Neural crest cell (in vitro differentiated cells): ENCODE measurements at places on chromosomes 12 and 14.
A peak's percentile ranks its signal among the peaks of the same experiment; 100 is the strongest.

DNA sequence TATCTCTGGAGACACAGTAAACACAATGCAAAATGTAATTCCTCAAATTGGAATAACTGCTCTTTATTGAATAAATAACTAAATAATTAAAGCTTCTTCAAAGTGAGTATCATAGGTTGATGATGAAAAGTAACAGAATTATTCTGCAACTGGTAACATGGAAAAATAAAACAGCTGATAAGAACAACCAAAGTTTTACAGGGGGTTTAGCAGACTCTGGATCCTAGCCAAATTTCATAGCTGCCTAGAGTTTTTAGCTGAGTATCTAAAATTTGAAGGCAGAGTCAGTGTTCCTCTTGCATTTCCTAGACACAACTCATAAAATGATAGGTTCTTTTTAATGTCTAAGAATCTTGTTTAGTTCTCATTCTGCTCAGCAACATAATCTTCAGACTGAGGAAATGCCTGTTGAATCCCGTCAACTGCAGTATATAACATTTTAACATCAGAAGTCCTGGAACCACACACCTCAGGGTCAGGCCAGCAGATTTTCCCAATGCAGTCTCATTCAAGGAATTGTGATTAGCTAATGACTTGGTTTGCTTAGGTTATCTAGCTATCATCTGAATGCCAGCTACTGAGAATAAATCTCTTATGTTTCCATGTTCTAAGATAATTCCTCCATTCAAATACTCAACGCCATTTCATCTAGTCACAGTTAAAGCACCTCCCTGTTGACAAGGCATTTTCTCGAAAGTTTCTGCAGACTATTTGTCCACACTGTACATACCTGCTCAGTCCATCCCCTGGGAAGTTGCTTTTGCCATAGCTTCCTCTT lies 411.6 kb downstream of the BCAT1 start:
- DNase-seq = no peak

DNA sequence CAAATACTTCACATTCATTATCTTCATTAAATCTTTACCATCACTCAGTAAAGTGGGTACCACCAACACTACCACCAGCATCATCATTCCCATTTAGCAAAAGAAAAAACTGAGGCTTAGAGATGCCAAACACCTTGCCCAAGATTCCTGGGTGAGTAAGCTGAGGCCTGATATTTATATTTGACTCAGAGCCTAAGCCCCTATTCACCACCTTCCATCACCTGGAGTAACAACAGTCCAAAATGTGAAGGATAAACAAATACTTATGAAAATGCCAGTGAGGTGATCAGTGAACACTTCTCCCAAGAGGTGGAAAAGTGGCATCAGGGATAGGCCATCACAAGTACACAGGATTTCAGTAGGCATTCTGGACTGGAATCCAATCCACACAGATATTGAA lies 3.7 kb downstream of the SLC38A1 start:
- no peak for DNase-seq

- no peak for DNase-seq
Measured at GRCh38 chr14:24260026-24260779, 2.8 kb downstream of the TGM1 start.

DNA sequence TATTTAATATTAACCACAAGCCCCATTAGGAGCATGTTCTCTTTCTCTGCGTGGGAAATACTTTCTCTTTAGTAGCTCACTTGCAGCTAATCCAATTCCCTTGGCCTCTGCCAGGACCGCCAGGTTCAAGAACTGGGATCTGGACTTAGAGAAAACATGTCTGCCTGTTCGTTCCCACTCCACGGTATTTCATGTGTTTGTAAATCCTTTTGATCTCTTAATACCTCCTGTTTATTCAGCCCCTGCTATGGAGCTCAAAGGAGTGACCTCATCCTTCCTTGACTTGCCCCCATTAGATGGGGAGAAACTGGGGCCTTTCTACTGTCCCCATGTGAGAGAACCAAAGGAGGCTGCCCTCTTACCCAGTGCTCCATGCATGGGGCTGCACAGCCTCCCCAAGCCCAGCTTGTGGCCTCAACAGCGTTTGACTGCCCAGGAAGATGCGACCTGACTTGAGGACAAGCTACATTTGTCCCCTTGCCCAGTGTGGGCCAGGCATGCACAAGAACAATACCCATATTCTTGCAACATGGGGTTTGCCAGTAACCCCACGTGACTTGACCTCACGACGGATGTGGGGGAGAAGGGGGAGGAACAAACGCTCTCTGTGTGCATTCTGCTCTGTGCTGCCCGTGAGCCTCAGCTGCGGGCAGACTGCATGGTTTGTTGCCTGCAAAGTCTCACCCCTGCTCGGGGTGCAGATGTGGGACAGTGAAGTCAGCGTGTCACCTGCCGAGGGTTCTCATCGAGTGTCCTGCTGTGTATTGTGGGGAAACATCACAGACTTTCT lies 30.3 kb downstream of the CD9 start:
- peak; percentile 43 for DNase-seq

GRCh38 chr12:93237235-93237915 lies 140.3 kb upstream of the NUDT4 start:
- no peak for DNase-seq

DNA sequence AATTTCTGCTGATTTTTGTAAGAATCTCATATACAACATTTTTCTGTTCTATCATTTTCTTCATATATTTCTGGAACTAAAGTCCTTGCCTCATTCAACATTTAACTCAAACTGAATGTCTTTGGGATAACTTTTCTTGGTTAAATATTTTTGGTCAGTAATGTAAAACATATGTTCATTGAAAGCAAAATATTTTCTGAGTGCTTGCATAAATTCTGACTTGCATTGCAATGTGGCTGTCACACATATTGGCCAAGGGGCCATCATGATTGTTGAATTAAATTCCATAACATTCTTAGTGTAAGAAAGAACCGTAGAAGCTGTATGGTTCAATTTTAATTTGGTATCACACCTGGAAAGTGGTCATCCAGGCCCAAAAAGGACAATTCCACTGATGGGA lies 369.4 kb downstream of the GALC start:
- no peak for DNase-seq

GRCh38 chr14:51931308-51931707 lies 58.0 kb upstream of the RTRAF start:
- DNase-seq = no peak

DNA sequence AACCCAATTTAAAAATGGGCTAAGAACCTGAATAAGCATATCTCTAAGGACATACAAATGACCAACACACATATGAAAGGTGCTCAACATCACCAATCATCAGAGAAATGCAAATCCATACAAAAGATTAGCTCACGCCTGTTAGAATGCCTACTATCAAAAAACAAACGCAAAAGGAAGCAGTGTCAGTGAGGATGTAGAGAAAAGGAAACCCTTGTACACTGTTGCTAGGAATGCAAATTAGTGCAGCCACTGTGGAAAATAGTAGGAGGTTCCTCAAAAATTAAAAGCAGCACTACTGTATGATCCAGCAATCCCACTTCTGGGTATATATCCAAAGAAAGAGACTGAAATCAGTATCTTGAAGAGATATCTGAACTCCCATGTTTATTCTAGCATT lies 133.0 kb downstream of the CPNE8 start:
- DNase-seq = no peak
